MCF 10A (cell line): ENCODE measurements at places on chromosomes 1 and 21.

DNA sequence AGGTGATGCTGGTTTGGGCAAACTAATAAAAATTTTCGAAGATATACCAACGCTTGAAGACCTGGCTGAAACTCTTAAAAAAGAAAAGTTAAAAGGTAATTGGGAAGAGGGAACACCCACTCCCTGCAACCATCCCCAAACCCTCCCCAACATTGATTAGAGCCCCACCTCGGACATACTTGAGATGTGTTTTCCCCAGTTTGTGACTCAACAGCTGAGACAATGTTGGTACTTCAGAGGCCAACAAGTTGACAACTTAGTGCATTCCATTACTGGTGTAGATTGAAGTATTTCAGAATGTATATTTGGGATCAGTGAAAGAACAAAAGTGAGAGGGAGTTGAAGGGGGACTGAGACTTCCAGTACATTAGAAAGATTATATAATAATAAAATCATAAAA, 5.1 kb downstream of the IFI16 start:
- peak; percentile 29 for DNase-seq

DNA sequence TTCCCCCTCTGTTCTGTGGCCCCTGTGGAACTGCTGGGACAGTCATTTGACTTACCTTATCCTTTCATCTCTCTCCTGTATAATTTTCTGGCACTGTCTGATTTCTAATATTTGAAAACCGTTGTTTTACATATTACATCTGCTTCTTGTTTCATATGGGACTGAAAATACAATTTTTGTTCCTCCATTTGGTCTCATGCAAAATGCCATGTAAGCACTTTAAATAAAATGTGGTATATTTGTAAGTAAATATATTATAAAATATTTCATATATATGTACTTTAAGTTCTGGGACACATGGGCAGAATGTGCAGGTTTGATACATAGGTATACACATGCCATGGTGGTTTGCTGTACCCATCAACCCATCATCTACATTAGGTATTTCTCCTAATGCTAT, 93.9 kb upstream of the PLPPR5 start:
- no peak for DNase-seq

GRCh38 chr1:223444411-223444810, 51.2 kb downstream of the CCDC185 start:
- DNase-seq: no peak

DNA sequence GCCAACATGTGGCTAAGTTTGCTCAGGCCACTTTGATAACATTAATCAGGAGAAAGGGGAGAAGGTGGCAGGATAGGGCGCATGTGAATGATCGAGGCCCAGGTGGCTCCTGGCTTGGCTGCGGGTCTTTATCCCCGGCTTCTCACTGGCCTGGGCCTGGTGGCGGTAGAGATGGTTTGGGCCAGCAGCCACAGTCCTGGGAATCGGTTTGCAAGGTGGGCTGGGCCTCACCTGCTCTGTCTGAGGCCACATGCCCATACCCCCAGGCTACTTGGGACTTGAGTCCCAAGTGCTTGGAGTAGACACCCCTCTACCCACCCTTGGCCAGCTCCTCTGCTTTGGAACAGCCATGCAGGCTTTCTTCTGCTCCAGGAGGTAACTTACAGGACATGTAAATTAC, 49.7 kb upstream of the DISP3 start:
- DNase-seq: no peak

- DNase-seq: peak; percentile 42
Measured at GRCh38 chr1:242890192-242890741, 364.8 kb downstream of the CEP170 start.
